Sigmoid colon (tissue), 7 donors: ENCODE measurements at places on chromosomes 7 and 10. TPM values are rescaled to one million over a fixed set of nuclear protein-coding genes. Genes with fewer than 3 reads are reported as not detected.

- no peak for DNase-seq
Measured at GRCh38 chr10:132143162-132143561, 43.6 kb upstream of the DPYSL4 start.

GRCh38 chr7:30502470-30503251, 2.0 kb downstream of the GGCT start:
- DNase-seq, result no peak

Gene ZNF722
- not detected for polyA plus RNA-seq

DNA sequence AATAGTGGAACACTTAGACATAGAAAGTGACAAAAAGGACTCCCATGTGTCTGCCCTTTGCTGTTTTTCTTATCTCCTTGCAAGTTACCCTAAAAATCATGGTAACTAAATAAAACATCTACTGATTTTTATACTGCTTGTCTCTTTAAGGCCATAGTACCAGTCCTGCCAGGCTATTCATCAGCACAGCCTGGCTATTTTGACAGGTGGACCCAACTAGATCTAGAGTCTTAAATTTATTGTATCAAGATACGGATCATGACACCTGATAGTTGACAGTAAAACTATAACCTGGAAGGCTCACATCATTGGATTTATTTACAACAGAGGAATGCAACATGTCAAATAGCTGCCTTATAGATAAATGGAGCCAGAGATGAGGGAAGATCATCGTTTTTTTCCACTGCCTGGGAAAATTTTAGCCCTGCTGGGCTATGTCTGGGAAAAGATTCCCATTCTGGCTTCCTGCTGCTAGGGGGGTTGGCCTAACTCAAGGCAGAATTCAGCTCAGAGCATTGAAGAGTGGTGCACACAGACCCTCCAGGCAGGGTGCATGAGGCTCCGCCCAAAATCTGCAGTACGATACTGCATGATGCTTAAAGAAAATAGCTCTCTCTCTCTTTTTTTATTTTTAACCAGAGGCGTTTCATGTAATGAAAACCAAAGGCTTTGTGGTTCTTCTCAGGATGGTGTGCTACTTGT, 292.0 kb upstream of the FZD8 start:
- no peak for DNase-seq

GRCh38 chr7:923108-924041, 31.1 kb downstream of the ADAP1 start:
- DNase-seq, result peak; percentile 82

- DNase-seq, result no peak
Measured at GRCh38 chr7:157634401-157635147, 297.8 kb downstream of the DNAJB6 start.

Gene CCDC172
- not detected for polyA plus RNA-seq

Gene STRIP2
- polyA plus RNA-seq, result 0.92 TPM
